NCI-H2081 (cell line): ENCODE measurements at places on chromosomes 2 and 18.

GRCh38 chr18:77705301-77705700 is 455.7 kb downstream of the GALR1 start:
- DNase-seq, result no peak

- no peak for DNase-seq
Observed at GRCh38 chr18:50820901-50821520, 1.2 kb upstream of the MRO start.

GRCh38 chr2:69340101-69340775 is 46.8 kb downstream of the GFPT1 start:
- DNase-seq, result no peak

DNA sequence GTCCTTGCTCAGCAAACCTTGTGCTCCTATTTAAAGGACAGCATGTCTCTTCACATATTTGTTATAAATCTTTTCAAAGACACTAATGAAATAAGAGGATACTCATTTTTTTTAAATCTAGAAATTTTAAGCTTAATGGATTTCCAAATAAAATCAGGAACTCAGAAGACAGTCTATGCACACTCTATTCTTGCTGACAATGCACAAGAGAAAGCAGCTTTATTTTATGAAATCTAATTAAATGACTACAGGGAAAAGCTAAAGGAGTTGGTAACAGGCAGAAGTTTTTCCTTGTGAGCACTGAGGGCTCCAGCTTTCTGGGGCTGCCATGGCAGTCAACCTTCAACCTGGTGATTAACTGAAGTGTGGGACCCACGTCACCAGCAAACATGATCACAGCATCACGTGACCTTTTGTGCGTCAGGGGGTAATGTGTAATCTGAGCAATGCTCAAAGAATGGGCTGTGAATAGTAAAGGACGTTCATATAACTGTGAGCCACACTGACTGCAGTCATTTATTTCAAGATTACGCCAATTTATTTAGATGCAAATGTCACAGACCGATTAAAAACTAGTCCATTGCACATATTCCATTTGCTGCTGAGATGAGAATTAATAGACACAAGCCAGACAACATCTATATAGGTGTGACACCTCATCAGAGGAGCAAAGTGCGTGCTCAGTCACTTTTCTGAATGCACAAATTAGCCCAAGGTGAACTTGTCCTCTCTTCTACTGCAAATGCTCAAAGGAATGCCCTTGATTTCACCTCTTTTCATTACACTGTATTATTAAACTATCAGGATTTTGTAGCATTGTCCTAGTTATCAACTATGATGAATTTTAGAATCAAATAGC is 11.6 kb upstream of the DNER start:
- DNase-seq, result no peak

DNA sequence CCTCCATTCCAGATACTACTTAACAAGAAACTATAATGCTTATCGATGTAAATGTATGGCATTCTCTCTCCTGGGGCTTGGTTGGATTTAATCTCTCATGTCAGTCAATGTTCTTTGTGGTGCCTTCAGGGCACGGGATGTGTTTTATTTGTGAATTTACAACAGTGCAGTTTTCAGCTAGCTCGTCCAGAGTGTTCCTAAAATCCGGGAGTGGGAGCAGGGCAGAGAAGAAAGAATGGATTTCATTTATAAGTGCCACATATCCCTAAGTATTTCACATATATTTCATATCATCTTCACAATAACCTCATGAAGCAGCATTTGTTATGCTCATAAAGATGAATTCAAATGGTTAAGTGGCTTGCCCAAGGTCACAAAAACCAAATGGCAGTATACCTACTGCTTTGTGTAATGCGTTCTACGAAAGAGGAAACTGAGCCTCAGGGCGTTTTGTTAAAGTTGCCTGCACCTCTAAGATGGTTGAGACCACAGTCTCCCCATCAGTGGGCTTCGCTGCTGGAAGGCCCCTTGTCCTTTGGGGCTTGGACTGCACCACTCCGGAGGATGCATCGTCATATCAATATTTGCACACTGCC is 134.7 kb upstream of the MGAT5 start:
- DNase-seq, result no peak

DNA sequence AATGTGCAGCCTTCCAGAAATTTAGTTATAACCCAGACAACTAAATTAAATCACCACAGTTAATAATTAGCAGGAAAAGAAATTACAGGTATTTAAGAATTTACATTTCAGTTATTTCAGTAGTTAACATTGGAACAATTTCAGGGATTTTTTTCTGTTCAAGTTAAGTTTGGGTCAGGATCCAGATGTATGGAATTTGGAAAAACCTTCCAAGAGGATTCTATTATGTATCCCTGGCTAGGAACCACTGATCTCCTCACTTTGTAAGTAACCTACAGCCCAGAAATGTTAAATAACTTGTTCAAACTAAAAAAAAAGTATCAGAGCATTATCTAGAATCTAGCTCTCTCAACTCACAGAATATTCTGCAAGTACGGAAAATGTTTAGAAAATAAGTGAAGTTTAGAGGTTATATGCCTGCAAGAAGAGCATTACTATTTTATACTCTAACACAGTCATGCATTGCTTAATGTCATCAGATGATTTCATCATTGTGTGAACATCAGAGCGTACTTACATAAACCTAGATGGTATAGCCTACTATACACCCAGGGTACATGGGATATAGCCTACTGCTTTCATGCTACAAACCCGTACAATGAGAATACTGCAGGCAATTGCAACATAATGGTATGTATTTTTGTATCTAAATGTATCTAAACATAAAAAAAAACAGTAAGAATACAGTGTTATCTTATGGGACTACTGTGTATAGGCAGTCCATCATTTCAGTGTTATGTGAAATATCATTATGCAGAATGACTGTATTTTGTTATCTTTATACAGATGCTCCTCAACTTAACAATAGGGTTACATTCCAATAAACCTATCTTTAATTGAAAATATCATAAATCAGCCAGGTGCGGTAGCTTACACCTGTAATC is 6.1 kb downstream of the NCKAP1 start:
- no peak for DNase-seq

DNA sequence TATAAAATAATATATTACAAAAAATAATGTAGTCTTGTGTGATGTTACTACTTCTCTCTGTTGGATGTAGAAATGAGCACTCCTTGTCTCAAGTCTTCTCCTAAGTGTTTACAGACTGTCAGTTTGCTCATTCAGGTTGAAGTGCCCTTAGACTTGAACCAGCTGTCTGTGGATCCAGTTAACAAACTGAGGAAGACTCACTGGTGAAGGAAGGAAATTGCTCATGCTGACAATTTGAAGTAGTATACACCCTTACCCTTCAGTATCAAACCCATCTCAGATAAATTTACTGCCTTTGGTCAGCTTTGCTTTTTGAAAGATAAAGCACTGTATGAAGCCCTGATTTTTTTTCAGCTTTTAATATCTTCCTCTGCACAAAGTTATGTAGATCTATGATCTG is 854.2 kb upstream of the ZEB2 start:
- no peak for DNase-seq

DNA sequence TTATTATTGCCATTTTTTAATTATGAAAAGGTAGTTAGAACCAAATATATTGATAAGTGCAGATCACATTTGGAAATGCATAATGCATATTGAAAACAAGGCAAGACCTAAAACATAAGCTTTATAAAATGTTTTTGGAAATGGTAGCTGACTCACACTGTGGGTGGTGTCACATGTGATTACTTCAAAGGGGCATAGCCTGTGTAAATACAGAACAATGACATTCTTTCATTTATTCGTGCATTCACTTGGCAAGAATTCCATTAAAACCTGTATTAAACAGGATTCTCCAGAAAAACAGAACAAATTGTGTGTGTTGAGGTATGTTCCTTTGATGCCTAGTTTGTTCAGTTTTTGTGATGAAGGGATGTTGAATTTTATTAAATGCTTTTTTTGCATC is 427.3 kb upstream of the ST6GAL2 start:
- DNase-seq, result no peak

DNA sequence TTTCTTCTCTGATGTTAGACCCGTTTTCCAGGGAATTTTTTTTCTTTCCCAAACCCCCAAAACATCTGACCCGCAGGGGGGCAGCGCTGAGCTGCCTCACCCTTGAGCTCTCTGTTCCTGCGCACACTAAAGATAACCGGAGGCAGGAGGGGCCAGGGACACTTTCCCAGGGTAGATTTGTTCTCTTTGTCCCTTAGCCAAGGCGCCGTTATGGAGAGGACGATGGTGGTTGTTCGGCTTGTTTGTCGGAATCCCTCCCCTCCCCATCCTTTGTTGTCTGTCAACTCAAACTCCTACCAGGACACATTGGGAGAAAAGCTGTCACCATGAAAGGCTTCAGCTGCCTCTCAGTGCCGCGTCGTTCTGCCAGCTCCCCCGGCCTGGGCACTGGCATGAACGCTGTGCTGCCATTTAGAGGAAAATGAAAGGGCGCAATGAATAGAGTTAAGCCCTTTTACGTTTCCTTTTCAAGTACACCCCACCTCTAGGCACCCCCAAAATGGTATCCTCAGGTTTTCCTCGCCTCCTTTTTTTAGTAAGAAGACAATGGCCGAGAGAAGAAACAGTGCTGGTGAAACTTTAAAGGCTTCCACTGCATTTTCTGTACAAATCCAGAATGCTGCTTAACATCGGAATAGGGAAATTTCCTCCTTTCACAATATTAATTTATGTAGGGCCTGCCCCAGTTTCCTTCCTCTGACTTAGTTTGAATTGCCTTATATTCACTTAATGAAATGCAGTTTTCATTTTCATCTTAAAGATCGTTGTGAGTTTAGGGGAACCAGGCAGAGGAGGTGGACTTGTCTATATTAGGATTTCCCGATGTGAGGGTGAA is 62.1 kb downstream of the RND3 start:
- DNase-seq, result no peak

DNA sequence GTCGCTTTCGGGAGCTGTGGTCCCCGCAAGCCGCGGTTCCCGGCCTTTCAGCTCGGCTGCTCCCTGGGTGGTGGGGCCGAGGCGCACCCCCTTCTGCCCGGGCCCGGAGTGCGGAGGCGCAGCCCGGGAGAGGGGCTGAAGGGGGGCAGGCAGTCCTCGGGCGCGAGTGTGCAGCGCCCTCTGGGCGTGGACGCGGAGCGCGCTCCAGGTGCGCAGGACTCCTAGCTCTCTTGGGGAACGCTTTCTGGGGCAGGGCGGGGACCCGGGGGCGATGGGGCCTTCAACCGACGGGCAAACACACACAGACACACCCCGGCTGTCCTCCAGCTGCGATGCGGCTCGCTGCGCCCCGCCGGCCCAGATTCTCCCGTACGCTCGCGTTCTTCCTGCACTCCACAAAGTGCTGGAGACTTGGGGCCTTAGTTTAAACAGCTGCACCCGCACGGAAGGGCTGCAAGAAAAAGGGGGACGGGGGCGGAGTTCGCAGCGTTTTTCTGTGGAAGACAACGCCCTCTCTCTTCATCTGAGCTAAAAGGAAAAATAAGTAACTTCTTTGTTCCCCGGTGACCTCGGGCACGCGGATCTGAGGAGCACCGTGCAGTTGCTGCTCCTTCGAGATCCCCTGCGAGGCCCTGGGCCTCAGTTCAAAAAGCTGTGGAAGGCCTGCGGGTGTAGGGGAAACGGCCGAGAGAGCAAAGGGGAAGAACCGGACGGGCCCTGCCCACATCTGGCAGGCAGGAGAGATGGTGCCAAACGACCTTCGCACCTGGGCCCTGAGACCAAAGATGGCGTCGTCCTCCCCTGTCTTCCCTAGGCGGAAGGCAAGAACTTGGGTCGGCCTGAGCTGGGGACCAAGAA is 593 bp upstream of the SDC1 start:
- peak; percentile 80 for DNase-seq

DNA sequence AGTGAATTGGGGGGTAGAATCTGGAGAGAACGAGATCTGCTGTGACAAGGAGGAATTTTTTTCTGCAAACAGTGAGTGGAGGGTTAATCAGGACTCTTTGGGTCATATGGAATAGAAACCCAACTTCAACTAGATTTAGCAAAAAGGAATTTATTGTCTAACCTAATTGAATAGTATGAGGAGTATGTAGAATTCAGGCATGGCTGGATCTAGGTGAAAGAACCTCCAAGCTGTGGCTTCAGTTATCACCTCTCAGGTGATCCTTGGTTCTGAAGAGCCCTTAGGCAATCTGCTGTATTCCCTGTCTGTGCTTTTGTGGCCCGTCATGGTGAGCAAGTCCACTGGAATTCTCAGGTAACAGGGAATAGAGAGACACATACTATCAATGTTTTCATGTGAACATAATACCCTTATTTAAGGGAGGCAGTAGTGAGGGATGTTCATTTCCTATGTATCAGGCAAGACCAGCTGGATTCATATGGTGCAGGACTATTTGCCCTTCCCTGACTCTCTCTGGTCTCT is 164.7 kb downstream of the ALPK2 start:
- DNase-seq, result no peak

GRCh38 chr2:32802877-32803276 is 143.9 kb upstream of the LTBP1 start:
- DNase-seq, result no peak

- no peak for DNase-seq
Observed at GRCh38 chr2:232577841-232578240, 27.4 kb downstream of the EIF4E2 start.

GRCh38 chr2:133836691-133837345 is 268.6 kb upstream of the NCKAP5 start:
- DNase-seq, result no peak

- DNase-seq, result no peak
Observed at GRCh38 chr2:6823111-6823510, 42.6 kb downstream of the CMPK2 start.

- DNase-seq, result no peak
Observed at GRCh38 chr2:211934811-211935210, 603.8 kb downstream of the ERBB4 start.

DNA sequence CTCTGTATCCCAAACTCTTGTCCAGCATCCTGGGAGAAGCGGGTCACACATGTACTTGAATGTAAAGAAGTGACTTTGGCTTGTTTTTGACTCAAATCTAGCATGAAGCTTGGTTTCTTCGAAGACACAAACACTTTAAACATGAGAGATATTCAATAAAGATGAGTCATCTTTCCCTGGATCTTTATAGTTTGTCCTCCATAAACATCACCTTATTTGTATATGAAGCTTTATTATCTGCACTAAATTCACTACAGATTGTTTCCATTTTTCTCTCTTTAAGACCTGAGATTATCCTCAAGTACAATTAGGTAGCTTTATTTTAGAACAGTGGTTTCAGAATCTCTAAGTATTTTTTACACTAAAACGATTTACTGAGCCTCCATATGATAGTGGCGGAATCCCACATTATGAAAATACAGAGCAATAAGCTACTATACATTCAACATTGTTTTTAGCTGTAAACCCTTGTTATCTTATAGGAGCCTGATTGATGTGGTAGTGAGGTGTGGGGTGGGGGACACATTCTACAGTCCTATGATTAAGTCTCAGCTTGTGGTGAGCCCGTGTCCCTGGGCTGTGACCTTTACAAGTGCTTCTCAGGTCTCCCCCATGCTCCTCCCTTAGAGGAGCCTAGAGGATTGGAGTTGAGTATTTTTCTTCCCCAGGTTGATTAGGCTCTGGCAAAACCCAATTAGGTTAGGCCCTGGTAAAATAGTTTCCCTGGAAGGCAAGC is 79.6 kb upstream of the RAPGEF4 start:
- no peak for DNase-seq

- no peak for DNase-seq
Observed at GRCh38 chr2:205754285-205754923, 72.1 kb downstream of the NRP2 start.
